ENCODE measurements at places on chromosomes 3 and 15.

DNA sequence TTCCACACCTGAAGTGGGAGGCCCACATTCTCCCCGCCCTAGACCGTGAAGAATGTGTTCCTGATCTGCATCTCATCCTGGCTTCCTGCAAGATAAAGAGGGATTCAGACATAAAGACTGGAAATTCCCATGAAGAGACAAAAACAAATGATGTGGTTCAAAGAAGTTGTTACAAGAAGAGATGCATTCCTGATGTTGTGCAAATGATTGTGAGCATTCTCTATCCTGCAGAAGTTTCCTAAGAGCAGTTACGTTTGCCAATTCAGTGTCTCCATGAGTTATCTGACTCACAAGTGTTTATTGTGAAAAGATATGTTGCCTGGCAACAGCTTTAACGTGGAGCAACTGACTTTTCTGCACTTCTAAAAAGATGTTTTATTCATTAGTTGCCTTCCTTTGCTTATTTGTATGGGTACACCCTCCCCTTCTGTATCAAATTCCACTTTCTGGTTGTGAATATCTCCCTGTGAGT, 107.8 kb downstream of the ZIC4 start:
- no peak for DNase-seq

DNA sequence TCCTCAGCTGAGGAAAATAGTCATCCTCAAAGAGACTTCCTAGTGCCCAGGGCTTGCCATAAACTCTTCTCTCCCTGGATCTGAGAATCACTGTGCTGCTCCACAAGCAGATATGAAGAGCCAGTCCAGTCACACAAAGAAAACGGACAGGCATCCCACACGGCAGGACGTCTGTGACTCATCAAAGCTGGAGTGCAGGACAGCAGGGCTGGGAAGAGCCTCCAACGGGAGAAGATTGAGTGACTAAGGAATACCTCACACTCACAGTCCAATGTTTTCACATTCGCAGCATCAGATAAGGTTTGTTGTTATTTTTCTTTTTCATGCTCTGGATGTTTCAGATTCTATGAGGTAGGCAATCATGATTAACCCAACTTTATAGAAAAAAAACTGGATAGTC, 57.8 kb downstream of the NEK10 start:
- DNase-seq: no peak

DNA sequence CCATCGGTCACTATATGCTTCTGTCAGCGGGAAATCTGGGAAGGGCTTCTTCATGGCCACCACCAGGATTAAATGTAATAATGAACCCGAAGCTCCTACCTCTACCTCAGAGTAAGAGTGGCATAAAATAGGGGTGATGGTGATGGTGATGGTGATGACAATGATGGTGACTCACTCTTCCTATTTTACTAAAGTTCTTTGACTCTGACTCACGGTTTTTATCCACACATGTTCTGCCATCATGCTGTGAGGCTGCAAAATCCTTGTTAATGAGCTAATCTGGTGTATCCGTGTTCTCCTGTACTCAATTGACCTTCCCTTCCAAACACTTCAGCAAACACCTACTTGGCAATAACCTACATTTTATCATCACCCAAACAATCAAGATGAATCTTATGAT, 18.3 kb upstream of the FOXP1 start:
- no peak for DNase-seq

GRCh38 chr15:69751147-69751546, 298.5 kb downstream of the RPLP1 start:
- DNase-seq: no peak

GRCh38 chr3:13079051-13079450, 5.8 kb upstream of the IQSEC1 start:
- no peak for DNase-seq

- no peak for DNase-seq
Measured at GRCh38 chr3:160754371-160754854, 1.6 kb upstream of the PPM1L start.

DNA sequence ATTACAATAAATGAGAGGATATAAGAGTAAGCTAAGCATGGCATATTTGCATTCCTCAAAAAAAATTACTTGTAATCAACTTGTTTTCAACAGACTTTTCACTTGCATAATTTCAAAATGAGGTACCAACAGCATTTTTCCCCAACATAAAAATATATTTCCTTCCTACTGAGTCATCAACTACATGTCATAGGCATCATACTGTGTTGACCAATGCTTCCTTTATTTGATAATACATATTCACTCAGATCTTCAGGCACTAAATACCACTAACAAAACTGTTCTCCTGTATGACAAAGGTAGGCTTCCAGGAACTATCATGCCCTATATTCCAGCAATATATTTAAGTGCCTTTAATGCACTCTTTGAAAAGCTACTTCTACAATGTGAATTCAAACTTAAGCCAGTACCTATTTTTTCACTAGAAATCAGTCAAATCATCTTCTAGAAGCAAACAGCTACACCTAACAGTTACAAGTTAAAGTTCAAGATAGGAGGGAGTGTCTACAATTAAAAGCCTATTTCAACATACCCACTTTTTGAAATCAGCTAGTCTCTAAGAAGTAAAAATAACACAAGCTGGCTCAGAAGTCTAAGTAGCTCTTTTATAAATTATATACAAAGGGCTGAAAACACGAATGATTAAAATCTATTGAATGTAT, 11.3 kb downstream of the ADAM10 start:
- DNase-seq: no peak

DNA sequence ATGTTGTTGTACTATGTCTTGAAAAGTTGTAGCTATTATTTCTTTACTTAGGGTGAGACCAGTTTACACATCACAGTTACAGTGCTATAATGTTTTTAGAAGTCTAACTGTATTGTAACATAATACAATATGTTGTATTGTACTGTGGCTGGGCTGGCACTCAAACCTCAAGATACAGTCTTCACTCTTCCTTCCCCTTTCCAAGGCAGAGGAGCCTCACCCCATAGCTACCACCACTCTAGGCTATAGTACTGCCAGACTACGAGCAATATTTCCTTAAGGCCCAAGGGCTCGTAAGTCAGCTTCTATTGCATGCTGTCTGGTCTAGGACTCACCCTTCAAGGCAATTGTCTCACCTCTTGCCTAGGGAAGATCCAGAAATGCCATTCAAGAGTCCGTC, 597.7 kb downstream of the OTOL1 start:
- DNase-seq: no peak

GRCh38 chr15:27668471-27669220, 430.5 kb downstream of the OCA2 start:
- no peak for DNase-seq

GRCh38 chr3:25618028-25618427, 46.7 kb downstream of the TOP2B start:
- DNase-seq: no peak

- DNase-seq: no peak
Measured at GRCh38 chr3:5972586-5972985, 785.1 kb downstream of the EDEM1 start.

DNA sequence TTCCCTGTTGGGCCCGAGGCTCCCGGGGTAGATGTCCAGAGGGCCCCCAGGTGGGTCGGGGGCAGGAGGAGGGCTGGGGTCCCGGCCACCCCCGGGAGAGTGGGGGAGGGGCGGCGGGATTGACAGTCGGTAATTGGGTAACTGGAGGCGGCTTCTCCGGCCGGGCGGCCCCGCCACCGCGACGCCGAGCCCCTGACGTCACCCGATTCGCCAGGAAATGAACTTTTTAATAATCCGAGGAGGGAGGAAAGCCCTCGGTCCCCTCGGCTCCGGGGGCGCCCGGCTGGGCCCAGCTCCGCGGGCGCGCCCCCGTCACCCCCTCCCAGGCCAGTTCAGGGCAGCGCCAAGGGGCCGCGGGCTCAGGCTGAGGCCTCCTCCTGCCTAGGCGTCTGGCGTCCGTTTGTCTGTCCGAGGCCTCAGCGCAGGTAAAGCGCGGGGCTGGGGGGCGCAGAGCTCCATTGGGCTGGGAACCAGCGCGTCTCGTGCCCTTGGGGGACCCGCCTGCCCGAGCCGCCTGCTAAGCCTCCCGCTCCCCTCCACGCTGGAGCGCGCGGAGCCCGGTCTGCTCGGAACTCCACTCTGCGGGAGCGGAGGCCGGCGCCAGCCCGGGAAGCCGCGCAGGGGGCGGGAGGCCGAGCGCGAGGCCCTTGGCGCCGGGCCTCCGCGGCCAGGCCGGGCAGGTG, 3.9 kb downstream of the GATA2 start:
- no peak for DNase-seq

- DNase-seq: no peak
Measured at GRCh38 chr3:151987893-151988292, 114.5 kb downstream of the SUCNR1 start.

GRCh38 chr3:172062761-172063160, 23.4 kb downstream of the FNDC3B start:
- DNase-seq: no peak

- DNase-seq: no peak
Measured at GRCh38 chr3:4532535-4533112, 39.5 kb downstream of the ITPR1 start.

GRCh38 chr3:14200841-14201240, 22.2 kb downstream of the LSM3 start:
- DNase-seq: no peak

DNA sequence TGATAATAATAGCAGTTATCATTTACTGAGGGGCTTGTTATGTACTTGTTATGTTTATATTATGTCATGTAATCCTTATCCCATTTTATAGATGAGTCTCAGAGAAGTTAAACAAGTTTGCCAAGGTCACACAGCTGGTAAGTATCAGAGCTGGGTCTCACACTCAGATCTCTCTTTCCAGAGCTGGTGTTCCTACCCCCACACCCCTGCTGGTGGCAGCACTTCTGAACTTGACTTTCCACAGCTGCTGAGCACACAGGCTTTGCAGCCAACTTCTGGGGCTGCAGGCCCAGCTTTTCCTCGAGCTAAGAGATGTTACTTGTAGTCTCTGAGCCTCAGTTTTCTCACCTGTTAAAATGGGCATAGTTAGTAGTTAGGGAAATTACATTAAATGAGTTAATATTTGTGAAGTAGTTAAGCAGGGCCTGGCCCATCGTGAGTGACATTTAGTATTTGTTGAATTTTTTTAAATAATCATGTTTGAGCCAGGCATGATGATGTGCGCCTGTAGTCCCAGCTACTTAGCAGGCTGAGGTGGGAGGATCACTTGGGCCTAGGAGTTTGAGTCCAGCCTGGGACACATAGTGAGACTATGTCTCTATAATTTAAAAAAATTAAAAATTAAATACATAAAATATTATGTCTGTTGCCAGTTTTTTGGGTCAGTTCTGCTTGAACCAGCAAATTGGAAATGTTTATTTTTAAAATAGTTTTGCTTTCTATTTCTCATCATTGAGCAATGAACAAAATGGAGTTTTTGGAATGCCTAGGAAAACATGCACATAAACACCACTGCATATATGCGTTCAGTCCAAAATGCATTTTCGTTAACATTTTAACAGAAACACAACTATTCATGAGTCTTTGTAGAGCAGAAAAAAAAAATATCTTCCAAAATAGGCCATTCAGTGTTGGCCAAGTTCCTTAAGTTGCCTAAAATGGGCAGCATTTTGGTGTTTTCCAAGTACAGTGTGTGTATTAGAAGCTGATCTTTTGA, 87.3 kb downstream of the SMAD6 start:
- DNase-seq: no peak

GRCh38 chr3:194009892-194010533, 125.9 kb upstream of the HES1 start:
- no peak for DNase-seq

GRCh38 chr3:172808969-172809546, 58.5 kb downstream of the ECT2 start:
- DNase-seq: no peak

DNA sequence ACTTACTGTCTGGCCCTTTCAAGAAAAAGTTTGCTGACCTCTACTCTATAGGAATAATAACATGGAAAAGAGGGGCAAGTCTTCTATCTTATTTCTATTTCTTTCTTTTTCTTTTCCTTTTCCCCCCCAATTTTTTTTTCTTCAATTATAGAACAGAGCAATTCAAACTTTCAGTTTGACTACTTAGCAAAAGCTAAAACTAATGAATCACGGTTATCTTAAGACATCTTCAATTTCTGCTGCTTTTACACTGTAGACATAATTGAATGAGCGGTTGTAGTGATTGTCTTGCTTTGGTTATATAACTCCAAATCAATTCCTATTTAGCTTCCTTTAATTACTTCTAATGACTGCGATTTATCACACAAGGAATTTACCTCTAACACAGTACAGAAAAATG, 74.3 kb upstream of the P2RY1 start:
- DNase-seq: no peak

- DNase-seq: no peak
Measured at GRCh38 chr15:71628988-71629770, 181.2 kb upstream of the NR2E3 start.

GRCh38 chr15:90079619-90080457, 22.4 kb downstream of the IDH2 start:
- DNase-seq: no peak

DNA sequence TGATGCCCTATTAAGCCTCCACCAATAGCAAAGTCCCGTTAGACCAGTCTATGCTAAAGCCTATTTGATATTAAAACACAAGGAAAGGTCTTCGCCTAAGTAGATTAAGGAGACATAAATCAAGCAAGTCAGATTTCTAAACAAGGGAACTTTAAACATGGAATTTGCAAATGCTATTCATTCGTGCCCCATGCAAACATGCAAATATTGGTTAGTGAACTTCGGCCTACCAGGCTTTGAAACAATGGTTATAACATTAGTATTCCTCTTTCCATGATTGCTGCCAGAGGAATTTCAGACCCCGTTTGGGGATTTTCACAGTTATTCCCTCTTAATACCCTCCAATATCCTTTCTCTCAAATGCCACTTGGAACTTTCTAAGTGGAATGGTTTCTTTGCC, 36.9 kb upstream of the ZNF280D start:
- DNase-seq: no peak

GRCh38 chr15:84987949-84988624, 6.4 kb downstream of the PDE8A start:
- no peak for DNase-seq
